LNCaP clone FGC (cell line): ENCODE measurements at places on chromosomes 7 and 10.

- DNase-seq, result no peak
Observed at GRCh38 chr7:111082351-111082750, 8.6 kb upstream of the LRRN3 start.

- no peak for DNase-seq
Observed at GRCh38 chr10:65470986-65471385, 1454.8 kb upstream of the LRRTM3 start.

- no peak for DNase-seq
Observed at GRCh38 chr10:99234791-99235657, 628 bp downstream of the HPSE2 start.

- no peak for DNase-seq
Observed at GRCh38 chr10:131870411-131870810, 30.4 kb upstream of the PPP2R2D start.

- no peak for DNase-seq
Observed at GRCh38 chr7:94907026-94907810, at the start of gene PPP1R9A. Gene PPP1R9A, plus strand, starts transcription at chr7:94907594. Its CDS starts 2,520 bp downstream, at chr7:94910114.

DNA sequence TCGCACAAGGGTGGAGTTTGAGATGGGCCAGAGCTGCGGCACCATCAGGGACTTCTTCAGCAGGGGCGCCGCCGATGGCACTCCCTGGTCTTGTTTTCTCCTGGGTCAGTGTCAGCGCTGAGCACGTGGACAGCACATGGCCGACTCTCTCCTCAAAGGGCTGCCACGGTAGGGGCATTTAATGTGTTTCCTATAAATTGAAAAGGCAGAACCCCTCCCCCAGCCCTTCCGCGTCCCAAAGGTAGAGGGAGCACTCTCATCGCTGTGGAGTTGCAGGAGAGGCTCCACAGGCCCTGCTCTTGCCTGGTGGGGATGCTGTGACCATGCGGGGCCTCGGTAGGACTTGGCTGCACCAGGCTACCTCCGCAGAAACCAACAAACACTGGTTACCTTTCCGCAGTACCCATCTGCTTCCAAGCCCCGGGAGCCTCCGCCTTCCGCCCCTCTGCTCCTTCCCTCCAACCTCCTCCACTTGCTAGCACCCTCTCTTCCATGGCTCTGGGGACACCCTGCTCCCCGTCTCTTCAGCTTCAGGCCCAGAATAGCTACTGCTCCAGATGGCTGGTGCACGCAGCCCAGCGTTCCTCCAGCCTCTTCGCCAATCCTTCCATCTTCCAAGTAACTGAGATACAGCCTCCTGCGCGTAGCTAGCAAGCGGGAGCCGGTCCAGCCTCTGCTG lies 166.3 kb upstream of the ADCY1 start:
- no peak for DNase-seq

DNA sequence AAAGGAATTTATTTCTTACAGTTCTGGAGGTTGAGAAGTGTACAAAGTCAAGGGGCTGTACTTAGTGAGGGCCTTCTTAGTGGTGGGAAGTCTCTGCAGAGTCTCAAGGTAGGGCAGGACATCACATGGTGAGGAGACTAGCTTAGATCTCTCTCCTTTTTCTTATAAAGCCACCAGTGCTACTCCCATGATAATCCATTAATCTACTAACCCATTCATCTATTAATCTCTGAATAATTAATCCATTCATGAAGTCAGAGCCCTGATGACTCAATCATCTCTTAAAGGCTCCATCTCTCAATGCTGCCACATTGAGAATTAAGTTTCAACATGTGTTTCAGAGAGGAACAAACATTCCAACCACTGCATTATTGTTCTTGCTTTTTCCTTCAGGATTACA lies 64.4 kb upstream of the CSTF2T start:
- no peak for DNase-seq

DNA sequence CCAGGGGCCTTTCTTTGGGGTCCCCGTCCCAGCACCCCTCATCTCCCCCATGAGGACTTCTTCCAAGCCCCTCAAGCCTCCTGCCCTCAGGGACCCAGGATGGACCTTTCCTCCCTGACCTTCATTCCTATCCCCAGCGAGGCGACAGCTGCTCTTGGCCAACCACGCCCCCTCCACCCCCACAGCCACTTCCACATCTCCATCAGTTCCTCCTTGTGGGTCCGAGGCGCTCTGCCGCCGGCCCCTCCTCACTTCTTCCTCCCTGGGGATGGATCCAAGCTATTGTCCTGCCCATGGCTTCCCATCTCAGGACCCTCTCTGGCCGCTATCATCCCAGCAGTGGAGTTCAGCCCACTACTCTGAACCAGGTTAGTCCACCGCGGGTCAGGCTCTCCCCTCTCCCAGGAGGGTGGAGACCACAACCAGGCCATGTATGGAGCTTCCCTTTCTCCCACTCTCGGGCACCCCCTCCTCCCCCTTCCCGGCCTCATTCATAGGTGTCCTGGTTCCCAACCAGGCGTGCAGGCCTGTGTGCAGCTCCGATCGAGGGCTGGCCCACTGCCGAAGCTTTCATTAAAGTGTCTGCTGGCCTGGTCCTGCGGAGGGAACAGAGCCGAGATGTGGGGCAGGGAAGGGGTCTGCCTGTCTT lies 1.7 kb upstream of the SH2B2 start:
- DNase-seq, result no peak

GRCh38 chr10:132697578-132698200 lies 88.3 kb downstream of the NKX6-2 start:
- no peak for DNase-seq

- DNase-seq, result no peak
Observed at GRCh38 chr7:29130096-29130495, 16.2 kb downstream of the CPVL start.

- DNase-seq, result no peak
Observed at GRCh38 chr7:135147341-135147898, 452 bp upstream of the TMEM140 start.

GRCh38 chr7:84113906-84114850 lies 80.4 kb downstream of the SEMA3A start:
- no peak for DNase-seq

- no peak for DNase-seq
Observed at GRCh38 chr10:35391153-35391953, 55.0 kb downstream of the CCNY start.

GRCh38 chr7:1702652-1703051 lies 32.6 kb downstream of the ELFN1 start:
- no peak for DNase-seq

DNA sequence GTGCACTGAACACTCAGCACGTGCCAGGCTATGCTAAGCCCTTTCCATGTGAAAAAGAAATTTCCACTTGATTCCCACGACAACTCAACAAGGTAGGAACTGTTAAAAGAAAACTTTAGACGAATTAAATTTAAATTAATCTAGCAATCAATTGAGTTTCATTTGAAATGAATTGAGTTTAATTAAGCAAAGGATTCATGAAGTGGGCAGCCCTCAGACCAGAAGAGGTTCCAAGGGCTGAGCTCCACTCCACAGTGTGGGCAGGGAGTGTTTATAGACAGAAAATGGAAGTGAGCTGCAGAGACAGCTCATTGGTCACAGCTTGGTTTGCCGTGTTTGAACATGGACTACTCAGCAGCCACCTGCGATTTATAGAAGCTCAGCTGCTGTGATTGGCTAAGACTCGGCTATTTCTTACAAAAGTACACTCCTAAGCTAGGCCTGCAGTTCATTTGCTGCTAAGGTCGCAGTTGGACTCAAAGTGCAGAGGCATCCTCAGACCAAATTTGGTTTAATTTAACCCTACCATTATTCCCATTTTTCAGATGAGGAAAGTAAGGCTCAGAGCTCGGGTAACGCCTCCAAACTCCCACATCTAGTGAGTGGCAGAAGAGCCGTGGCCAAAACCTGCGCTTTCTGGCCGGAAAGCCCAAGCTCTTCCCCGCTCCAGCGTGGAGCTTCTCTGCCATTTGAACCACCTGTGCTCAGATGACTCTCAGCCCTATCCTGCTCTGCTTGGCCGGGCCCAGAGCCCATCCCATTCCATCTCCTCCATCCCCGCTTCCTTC lies 24.9 kb downstream of the CALML3 start:
- DNase-seq, result no peak

DNA sequence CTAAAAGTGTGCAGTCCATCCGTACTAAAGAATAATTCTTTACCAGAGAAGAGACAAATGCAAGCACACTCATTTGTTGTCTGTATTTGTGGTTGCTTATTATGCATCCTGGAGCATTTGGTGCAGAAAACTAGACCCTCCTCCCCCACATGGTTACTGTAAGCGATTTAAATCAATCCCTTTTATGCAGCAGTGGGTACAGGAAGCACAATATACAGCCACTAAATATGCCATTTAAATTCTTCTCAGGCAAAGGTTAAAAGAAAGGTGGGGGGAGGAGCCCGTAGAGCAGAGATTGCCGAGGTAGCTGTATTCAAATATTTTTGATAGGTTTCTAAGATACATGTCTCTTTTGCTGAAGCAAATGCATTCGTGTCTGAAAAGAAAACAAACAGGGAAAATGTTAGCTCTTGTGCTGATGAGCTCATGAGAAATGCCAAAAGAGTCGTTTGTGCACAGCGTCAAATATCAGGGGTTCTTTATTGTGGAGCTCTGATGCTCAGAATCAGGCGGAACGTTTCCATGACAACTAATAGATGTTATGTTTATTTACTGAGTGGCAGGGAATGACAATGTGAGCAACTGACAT lies 131.3 kb upstream of the NPVF start:
- DNase-seq, result no peak

- no peak for DNase-seq
Observed at GRCh38 chr7:108605559-108606201, 36.0 kb downstream of the DNAJB9 start.

- no peak for DNase-seq
Observed at GRCh38 chr7:134902058-134902457, 84.2 kb upstream of the AGBL3 start.
